Pulmonary artery endothelial cell (primary cell): ENCODE measurements at places on chromosomes 2 and 18. TPM values are rescaled to one million over a fixed set of nuclear protein-coding genes. Genes with fewer than 3 reads are reported as not detected.

DNA sequence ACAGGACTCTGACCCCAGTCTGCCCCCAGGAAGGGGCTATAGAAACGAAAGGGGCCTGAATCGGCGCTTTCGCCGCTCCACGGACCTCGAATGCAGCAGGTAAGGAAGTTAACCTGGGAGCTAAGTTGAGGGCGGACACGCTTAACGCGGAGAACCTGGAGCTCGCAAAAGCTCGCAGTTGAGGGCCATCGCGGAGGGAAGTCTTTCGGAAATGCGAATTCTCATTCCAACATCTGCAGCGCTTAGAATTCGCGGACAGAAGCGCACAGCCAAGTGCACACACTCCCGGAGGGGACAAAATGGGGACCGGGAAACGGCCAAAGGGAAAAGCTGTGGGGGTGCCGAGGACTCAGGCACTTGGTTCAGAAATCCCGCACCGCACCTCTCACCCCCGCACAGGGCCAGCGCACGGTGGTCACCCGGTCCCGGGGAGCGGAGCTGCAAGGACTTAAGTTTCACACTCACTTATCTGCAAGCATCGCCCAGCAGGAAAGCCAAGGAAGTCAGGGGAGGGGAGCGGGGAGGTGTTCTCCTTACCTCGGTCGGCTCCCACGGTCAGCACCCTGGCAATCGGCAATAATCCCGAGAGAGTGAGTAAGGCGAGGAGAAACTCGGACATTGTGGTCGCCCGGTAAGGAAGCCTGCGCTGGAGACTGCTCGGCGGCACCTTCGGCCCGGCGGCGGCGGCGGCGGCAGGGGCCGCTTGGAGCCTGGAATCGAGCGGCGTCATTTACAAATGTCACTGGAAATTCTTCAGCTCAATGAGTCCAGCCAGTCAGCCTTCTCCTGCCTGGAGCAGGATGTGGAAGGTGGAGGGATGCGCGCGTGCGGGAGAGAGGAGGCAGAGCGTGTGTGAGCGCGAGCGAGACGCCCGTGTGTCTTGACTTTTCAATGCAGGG is 456 bp downstream of the LRP1B start:
- no peak for DNase-seq

DNA sequence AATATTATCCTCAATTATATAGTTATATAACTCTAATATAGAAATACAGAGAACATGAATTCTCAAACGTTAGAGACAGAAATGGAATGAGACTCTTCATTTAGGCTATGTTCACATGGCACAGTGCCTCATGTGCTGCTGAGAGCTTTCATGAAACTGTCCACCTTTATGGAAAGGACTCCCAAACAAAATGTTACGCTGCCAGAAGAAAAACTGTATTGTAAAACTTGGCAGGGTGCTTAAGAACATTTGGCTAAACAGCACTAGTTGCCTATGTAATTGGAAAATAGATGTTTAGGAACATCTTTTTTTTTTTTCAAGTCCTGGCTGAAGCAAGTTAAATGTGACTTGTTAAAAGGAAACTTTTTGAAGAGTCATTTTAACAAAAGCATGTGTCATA is 396.0 kb downstream of the ERBB4 start:
- no peak for DNase-seq

DNA sequence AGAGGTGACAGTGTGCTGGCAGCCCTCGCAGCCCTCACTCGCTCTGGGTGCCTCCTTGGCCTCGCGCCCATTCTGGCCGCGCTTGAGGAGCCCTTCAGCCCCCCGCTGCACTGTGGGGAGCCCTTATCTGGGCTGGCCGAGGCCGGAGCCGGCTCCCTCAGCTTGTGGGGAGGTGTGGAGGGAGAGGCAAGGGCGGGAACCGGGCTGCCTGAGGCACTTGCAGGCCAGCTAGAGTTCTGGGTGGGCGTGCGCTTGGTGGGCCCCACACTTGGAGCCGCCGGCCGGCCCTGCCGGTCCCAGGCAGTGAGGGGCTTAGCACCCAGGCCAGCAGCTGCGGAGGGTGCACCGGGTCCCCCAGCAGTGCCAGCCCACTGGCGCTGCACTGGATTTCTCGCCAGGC is 1480.9 kb upstream of the SLC39A10 start:
- no peak for DNase-seq

PID1 gene
- 0.11 TPM in 1 of 2 replicates, not detected in the other for total RNA-seq
